Breast epithelium (tissue), 4 donors: ENCODE measurements at places on chromosomes 4 and X. TPM values are rescaled to one million over a fixed set of nuclear protein-coding genes. Genes with fewer than 3 reads are reported as not detected.

GRCh38 chr4:2306773-2307410 is 45.0 kb upstream of the MXD4 start:
- no peaks in the 10 kb centered on the region for H3K27me3 ChIP-seq
- no peak overlapping the region for H3K4me3 ChIP-seq

DNA sequence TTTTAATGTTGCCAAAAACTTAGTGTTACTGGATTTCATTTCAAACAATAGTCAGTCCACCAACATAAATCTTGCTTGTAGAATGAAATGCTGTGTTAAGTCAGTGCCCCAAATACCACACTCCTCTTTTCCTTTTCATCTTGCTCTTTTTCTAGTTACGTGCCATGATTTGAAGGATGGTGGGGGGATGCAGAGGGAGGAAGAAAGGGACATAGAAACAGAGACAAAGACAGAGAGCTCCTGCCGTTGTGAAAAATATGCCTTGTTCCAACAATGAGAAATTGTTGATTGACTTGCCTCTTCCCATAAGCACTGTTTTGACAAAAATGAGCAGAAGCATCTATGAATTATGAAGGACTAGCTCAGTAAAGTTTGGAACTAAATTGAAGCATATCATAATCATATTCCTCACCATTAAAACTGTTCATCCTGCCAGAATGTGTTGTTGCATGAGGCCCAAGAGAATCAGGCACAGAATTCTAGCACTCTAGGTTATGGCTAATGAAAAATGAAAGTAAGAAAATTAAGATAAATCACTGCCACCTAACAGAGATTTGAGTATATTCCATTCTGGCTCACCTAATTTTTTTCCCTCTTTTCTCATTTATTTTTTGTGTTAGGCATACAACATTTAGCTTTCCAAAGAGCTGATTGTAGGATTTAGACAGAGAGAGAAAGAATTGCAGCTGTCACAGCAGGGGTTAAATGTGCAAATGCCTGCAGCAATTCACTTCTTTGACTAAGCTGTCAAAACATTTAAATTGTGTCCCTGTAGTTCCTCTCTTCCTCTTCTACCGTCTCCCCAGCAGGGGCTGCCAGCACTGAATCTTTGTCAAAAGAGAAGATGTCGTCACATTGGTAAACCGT is 111.6 kb upstream of the PTPN13 start:
- no peaks in the 10 kb centered on the region for H3K4me1 ChIP-seq
- H3K27ac ChIP-seq = no peak overlapping the region
- no peaks in the 10 kb centered on the region for H3K36me3 ChIP-seq
- DNase-seq = no peak
- H3K27me3 ChIP-seq = no peaks in the 10 kb centered on the region

GPR82 gene
- 0.33 TPM for total RNA-seq

DNA sequence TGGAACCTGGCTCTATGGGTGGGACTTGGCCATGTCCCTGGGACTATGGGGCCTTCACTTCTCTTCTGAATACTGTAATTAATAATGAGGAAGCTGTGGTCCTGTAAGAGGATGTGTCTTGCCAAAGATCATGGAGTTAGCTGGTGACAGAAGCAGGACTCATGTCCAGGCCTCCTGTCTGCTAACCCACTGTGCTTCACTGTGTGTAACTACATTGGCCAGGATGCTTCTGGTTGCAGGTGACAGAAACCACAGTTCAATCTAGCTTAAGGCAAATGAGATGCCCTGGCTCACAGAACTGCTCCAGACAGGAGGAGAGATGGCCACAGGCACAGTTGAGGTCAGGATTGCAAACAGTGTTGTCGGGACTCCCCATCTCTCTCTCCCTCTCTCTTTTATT is 3.1 kb downstream of the MTMR1 start:
- H3K27ac ChIP-seq = peak overlapping the region; percentile 99
- no peaks in the 10 kb centered on the region for H3K36me3 ChIP-seq
- DNase-seq = no peak
- peaks cover 6% of the 10 kb centered on the region for H3K4me1 ChIP-seq
- H3K27me3 ChIP-seq = no peaks in the 10 kb centered on the region
- no peak overlapping the region for H3K4me3 ChIP-seq

DNA sequence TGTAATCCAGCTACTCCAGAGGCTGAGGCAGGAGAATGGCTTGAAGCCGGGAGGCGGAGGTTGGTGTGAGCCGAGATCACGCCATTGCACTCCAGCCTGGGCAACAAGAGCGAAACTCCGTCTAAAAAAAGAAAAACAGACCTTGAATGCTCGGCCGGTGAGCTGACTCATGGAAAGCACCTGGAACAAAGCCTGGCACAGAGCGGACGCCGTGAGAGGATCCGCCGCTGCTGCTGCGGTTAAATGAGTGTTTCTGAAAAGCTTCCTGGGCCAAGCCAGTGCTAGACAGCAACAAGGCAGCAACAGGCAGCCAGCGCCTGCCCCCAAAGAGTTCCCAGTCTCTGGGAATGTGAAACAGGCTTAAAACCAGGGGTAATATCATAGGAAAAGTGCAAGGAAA is 186.4 kb downstream of the AFAP1 start:
- no peak overlapping the region for H3K4me3 ChIP-seq
- no peak for DNase-seq
- no peaks in the 10 kb centered on the region for H3K36me3 ChIP-seq
- no peaks in the 10 kb centered on the region for H3K4me1 ChIP-seq

PROM1 gene
- total RNA-seq = 0.64 TPM

- no peak overlapping the region for H3K27ac ChIP-seq
- DNase-seq = no peak
- no peak overlapping the region for H3K4me3 ChIP-seq
- H3K27me3 ChIP-seq = no peaks in the 10 kb centered on the region
These were observed 32.7 kb downstream of the ELF2 start for GRCh38 chr4:139144161-139144859.

HTN1 gene
- not detected for total RNA-seq

GRCh38 chrX:120260369-120260768 is 9.8 kb downstream of the ZBTB33 start:
- no peak for DNase-seq
- H3K27me3 ChIP-seq = no peaks in the 10 kb centered on the region
- no peaks in the 10 kb centered on the region for H3K36me3 ChIP-seq
- H3K27ac ChIP-seq = peak overlapping the region; percentile 41
- no peak overlapping the region for H3K4me3 ChIP-seq

DNA sequence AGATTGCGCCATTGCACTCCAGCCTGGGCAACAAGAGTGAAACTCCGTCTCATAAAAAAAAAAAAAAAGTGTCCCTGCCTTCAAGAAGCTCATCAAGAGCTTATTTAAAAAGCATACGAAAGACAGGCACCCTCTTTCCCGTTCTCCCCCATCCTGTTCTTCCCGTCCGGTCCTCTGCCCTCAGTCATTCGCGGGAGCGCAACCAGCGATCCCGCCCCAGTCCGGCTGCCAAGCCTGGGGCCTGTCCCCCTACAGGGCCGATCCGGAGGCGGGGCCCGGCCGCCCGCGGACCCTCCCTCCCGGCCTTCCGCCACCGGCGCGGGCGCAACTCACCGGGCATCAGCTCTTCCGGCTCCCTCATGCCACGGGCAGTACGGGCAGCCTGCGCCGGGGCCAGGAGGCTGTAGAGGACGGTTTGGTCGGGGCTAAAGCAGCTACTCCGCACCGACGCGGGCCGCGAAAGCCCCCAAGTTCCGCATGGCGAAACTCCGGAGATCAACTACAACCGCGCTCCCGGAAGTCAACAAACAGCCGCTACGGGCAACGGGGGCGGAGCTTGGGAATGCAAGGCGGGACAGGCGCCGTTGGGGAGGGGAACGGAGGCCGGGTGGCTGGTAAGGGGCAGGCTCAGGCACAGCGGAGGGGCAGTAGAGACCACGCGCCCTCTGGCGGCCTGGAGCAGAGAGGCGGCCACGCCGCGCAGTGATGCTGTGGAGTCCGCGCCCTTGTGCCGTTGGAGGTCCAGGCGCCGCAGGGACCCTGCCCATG is at the start of gene RPGR:
RPGR (minus strand) TSS at position 503 of the 768 bp plus-strand sequence; CDS start at position 361, 142 bp downstream.
- H3K4me1 ChIP-seq = no peaks in the 10 kb centered on the region
- peaks cover 23% of the 10 kb centered on the region for H3K27me3 ChIP-seq
- peak; percentile 93 for DNase-seq
- H3K27ac ChIP-seq = peak within 1 kb of the TSS; percentile 93

DNA sequence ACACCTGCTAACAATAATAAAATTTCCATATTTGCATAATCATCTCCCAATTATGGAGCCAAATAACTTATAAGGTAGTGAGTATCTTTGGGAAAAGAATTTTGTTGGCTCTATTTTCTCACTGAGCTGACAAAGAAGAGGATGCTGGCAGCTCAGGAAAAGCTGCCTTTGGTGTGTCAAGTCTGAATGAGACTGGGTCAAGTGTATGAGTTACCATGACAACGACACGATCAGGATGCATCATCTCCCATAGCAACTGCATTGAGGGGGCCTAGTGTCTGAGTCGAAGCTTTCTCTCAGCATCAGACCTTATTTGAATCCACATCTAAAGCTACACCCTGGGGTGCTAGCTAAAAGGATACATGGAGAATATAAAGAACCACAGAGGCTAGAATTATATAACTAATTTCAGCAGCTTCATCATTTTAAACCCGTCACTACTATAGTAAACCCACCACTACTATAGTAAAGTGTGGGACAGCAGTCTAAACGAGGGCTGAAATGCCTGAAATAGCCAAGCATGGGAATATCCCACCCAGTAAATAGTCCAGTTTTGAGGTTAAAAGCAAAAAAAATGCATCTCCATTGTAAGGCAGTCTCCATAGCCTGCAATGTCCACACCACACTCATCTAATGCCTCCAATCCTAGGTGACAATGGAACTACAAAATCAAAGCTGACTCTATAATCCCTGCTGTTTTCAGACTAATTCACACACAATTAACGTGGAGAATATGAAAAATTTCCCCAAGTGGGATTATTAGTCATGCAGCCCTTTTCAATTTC is 16.0 kb downstream of the GSPT2 start:
- no peaks in the 10 kb centered on the region for H3K36me3 ChIP-seq
- H3K4me1 ChIP-seq = no peaks in the 10 kb centered on the region
- no peaks in the 10 kb centered on the region for H3K27me3 ChIP-seq
- no peak overlapping the region for H3K27ac ChIP-seq

GRCh38 chr4:2441393-2442174 is 22.8 kb downstream of the CFAP99 start:
- no peak overlapping the region for H3K4me3 ChIP-seq
- no peak overlapping the region for H3K27ac ChIP-seq

DNA sequence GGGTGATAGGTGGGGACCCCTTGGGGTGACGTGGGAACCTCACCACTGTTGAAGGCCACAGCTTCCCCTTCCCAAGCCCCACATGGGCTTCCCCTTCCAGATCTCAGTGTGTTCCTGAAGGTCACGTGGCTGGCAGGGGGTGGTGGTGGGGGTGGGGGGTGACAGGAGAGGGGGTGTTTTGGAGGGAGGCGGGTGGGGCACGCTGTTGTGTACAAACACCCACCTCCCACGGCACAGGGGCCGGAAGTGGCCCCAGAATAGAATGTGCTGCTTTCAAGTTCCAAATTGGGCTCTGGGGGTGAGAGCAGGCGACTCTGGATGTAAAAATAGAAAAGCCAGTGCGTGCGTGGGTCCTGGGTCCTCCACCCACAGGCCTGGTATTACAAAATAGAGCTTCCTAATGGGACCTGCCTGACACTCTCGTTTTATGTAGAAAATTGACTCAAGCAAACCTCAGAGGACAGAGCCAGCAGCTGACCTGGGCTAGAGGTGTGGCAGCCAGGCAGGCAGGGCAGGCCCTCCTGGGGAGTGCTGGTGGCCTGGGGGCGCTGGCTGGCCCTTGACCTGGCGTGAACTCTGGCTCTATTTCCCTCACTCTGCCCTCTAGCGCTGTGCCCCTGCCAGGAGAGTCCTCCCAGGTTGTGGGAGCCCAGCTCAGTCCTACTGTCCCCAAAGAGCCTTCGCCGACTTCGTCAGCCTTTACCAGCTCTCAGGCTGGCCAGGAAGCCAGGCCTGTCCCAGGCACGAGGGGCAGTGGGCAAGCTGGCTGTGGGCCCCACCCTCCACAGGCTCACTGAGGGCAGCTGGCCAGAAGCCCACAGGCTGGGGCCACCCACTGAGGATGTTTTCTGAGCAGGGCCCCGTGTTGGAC is 5.4 kb upstream of the SH3BP2 start:
- peak overlapping the region; percentile 42 for H3K27ac ChIP-seq
- no peaks in the 10 kb centered on the region for H3K27me3 ChIP-seq
- no peak overlapping the region for H3K4me3 ChIP-seq
- no peak for DNase-seq
- H3K4me1 ChIP-seq = no peaks in the 10 kb centered on the region

TREX2 gene
- total RNA-seq = 1.9 TPM

GRCh38 chr4:4864940-4865704 is 5.7 kb downstream of the MSX1 start:
- H3K27me3 ChIP-seq = peaks cover 74% of the 10 kb centered on the region
- H3K4me3 ChIP-seq = no peak overlapping the region
- no peaks in the 10 kb centered on the region for H3K36me3 ChIP-seq
- H3K27ac ChIP-seq = no peak overlapping the region
- H3K4me1 ChIP-seq = no peaks in the 10 kb centered on the region
- no peak for DNase-seq

DNA sequence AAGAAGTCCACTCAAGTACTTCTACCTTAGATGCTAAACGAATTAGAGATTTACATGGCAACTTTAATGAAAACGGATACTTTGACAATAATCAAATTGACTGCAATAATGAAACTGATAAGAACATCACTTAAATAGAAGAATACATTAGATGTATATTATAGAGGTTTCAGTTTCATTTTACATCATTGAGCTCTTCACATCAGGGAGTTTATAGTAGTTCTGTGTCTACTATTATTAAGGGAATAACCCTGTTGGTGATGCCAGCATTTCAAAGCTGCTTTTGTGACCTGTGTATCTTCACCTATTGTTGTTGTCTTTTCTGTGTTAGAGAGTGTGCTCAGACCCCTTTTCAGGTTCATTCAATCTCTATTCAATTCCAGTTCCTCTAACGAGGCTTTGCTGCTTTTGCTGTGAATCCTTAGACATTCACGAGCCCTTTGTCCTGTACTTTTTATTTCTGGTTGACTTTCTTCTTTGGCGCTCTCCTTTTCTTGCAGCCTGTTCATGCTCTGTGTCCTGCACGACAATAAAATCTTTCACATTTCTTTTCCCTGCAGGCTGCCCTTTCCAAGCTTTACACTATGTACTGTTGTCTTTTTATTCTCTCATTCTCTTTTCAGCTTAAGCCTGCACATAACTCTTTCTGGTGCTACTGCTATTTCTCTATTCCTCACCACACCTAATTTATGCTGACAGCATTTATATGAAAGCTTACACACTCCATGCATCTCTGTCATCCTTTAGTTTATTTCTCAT is 232.1 kb downstream of the CPE start:
- H3K27ac ChIP-seq = no peak overlapping the region
- no peaks in the 10 kb centered on the region for H3K27me3 ChIP-seq
